ENCODE measurements at places on chromosomes 1 and 21.

- no peak for DNase-seq
These were observed 4.4 kb downstream of the NME7 start for GRCh38 chr1:169363046-169363730.

DNA sequence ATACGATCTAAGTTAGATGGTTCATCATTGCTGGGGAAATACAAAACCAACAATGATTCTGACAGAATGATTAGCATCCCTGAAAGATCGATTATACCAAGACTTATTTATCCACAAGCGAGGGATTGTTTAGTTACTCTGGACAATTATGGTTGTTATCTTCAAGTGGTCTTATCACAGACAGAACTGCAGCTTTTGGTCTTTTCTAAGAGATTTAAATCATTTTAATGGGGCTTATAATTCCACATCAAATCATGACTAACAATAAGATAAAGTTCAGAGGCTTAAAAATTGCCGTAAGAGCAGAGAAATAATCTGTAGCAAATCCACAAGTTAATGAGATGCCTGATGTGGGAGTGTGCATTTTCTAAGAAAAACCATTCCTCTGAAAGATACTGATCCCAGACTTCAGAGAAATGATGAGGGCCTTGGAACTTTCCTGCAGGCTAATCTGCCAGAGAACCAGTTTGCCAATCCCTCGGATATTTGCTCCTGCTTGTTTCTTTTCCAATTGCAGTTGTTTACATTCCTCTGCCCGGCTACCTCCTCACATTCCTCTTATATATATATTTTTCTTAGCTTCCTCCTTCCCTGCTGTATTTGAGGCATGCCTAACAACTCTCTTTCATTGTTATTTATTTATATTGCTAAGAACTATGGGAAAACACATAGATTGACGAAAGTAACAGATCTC, 134.8 kb downstream of the BACH1 start:
- no peak for DNase-seq

- no peak for DNase-seq
These were observed 110.5 kb downstream of the HHAT start for GRCh38 chr1:210438928-210439841.

DNA sequence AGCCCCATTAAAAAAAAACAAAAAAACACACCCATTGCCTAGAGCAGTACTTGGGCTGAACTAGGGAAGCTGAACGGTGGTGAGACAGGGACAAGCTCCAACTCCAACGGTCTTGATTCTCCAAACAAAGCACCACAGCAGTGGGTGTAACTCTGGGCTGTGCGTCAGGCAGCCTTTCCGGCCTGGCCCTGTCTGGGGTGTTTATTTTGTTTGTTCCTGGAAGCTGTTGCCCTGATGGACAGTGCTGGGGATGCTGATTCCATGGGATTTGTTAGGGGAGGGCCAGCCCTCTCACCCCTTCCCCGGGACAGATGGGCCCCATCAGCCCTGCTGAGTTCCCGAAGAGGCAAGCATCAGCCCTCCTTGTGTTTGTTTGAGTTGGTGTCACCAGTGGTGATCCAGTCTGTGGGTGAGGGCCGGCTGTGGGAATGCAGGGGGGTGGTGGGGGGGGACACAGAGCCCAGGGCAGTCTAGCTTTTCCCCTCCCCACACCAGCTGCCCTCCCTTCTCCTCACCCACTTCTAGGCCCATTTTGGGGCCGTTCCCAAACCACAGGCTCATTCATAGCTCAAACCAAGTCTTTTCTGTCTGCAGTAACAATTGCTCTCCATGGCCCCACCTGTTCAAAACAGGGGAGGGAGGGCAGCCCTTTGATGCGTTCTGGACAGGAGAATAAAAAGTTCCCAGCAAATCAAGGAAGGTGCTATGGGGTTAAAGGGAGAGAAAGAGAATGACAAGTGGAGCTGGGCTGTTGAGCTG, 4.5 kb downstream of the WNT2B start:
- DNase-seq: no peak

DNA sequence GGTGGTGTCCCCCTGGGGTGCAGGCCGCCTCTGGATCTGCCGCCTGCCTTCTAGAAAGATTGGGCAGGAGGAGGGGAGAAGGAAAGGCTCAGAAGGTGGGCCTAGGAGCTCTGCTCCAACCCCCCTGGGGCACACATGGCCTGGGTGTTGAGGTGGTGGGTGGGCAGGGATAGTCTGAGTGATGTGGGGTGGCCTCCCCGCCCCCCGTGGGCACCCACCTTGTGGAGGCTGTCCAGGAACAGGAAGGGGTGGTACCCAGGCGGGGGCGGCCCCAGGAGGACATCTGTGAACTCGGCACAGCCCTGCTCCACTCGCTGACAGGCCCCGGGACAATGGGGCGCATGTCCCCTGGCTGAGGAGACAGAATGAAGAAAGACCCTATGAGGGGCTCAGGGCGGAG, 54.9 kb downstream of the MORN1 start:
- no peak for DNase-seq

GRCh38 chr1:60866917-60867531, 215.3 kb upstream of the NFIA start:
- DNase-seq: no peak

DNA sequence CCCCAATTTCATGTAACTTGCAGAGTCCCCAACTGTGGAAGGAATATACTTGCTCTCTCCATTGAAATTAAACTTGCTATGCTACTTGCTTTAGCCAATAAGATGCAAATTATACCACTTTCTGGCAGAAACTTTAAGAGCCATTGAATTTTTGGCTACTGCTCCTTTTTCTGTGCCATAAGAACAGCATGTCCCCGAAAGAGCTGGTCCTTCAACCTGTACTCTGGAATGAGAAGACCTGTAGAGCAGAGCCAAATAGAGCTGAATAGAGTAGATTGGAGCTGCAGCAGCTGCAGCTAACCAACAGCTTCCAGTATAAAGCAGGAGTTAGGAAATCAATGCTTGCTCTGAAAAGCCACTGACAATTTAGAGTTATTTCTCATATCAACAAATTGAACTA, 472.3 kb upstream of the B3GALT2 start:
- DNase-seq: no peak

GRCh38 chr1:241640867-241641622, 876 bp upstream of the CHML start:
- DNase-seq: no peak

GRCh38 chr1:78703806-78704205, 54.2 kb downstream of the IFI44 start:
- DNase-seq: no peak

GRCh38 chr1:88022516-88022915, 661.6 kb upstream of the PKN2 start:
- DNase-seq: no peak

- no peak for DNase-seq
These were observed 184.9 kb downstream of the SLC35F3 start for GRCh38 chr1:234089396-234089795.

DNA sequence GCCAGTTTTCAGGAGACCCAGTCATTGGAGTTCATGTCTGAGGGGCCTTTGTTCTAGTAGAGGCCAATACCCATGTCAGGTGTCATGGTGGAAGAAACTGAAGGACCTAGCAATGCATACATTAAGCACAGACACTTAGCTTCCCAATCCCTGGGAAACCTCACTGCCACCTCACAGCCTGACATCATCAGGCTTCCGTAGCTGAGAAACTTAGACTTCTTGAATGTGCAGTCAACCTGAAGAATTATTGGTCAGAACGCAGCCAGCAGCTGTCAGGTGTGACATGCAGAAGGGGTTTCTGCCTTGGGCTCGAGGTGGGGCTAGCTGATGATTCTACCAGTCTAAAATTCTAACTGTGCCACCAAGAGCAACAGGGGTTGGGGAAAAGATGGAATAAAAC, 1.9 kb upstream of the ITPKB start:
- DNase-seq: no peak

DNA sequence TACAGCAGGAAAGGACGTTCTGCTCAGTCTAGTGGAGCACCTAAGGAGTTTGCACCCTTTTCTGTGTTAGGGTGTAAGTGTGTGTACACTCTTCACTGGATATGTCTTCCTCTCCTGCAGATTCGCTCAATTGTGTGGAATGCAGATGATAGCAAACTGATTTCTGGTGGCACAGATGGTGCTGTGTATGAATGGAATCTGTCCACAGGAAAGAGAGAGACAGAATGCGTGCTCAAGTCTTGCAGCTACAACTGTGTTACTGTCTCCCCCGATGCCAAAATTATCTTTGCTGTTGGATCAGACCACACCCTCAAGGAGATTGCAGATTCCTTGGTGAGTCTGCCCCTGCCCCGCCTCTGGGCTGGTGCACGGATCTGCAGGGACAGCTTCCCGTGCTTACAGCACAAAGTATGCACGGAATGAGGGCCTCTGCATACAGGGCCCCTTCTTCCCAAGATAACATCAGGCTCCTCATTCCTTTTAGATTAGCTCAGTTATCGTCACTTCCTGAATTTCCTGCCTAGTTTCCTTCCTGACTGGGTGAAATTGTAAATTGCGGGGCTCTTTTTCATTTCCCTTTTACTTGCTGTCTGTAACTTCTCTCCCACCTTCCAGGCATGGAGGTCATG, 34.6 kb downstream of the CFAP57 start:
- DNase-seq: no peak

GRCh38 chr1:1204425-1204920, 1.9 kb downstream of the TNFRSF18 start:
- no peak for DNase-seq

DNA sequence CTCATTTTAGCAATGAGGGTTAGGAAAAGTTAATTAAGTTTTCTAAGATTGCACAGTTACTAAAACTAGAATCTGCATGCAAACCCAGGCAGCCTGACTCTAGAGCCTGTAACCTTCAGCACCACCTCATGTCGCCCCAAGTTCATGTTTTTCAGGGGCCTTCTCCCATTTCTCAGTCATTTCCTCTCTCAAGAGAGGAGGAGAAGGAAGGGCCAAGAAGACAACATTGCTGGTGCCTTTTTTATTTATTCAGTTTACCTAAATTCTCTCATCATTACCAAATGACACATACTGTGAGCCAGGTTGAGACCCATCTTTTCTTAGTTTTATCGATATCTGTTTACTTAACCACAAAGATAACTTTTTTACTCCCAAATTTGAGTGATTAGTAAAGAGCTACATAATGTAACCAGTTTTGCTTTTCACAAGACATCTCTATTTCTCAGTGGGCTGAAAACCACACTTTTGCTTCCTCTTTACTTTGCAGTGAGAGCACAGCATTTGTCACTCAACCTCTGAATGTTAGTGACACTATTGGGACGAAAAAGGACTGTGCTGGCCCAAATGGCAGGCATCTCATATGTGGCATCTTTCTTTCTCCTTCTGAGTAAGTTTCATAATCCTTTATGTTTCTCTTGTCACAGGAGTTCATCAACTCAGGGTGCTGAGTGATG, at the start of gene CD101:
TSS of gene CD101 (plus strand) at position 507 of the 674 bp plus-strand sequence. CDS start at position 565, 58 bp downstream.
- no peak for DNase-seq

- no peak for DNase-seq
These were observed 1.8 kb downstream of the NCMAP start for GRCh38 chr1:24557711-24558131.

DNA sequence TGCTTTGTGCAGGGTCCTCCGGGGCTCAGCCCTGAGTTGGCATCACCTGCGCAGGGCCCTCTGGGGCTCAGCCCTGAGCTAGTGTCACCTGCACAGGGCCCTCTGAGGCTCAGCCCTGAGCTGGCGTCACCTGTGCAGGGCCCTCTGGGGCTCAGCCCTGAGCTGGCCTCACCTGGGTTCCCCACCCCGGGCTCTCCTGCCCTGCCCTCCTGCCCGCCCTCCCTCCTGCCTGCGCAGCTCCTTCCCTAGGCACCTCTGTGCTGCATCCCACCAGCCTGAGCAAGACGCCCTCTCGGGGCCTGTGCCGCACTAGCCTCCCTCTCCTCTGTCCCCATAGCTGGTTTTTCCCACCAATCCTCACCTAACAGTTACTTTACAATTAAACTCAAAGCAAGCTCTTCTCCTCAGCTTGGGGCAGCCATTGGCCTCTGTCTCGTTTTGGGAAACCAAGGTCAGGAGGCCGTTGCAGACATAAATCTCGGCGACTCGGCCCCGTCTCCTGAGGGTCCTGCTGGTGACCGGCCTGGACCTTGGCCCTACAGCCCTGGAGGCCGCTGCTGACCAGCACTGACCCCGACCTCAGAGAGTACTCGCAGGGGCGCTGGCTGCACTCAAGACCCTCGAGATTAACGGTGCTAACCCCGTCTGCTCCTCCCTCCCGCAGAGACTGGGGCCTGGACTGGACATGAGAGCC, 22.7 kb downstream of the COL6A1 start:
- no peak for DNase-seq

DNA sequence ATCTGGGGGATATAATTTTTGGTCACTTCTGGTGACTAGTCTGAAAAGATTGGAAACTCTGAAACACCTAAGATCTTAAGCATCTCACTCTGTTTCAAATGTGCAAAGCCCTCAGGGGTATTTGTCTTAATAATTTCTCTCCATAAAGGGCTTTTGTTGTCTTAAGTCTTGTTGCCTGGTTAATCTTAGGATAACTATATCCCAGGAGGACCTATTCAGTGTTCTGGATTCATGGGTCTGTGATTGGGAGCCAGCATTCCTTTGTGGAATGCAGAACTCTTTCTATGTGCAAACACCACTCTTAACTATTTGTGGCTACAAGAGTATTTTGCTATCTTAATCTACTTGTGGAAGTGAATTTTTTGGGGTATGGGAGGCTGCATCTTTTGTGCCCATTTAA, 1573.0 kb upstream of the PRMT6 start:
- DNase-seq: no peak

DNA sequence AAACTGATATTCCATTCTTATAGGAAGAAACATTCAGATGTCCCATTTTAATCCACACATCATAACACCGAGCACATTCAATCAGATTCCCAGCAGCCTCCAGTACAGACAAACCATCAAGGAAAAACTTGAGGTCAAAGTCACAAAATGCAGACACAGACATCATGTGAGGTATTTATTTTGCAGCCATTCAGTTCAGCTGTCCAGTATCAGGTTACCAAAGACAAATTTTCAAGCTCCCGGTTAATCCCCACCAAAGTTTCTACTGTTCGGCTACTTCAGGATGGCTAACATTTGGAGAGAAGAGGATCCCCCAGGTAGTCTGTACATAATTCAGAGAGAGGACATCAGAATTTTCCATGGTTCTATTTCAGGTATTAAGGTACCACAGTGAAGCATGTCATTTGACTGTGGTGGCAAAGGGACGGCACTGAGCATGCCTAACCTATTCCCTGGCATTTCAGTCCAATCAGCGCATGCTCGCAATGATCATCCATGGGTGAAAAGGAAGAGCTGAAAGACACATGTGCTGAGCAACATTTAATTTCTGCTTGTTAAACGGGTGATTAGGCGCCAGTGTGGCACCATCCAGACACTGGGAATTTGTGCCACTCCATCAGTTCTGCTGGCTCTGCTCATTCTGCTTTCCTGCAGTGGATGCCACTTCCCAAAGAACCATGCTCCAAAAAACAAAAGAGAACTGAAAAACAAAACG, 13.6 kb upstream of the NDC1 start:
- no peak for DNase-seq

GRCh38 chr21:28781602-28782276, 210.9 kb downstream of the LTN1 start:
- no peak for DNase-seq
